ENCODE measurements at places on chromosomes 16 and 17.

- peak; percentile 48 for DNase-seq
Observed at GRCh38 chr16:1378804-1379303, 27.1 kb downstream of the GNPTG start.

DNA sequence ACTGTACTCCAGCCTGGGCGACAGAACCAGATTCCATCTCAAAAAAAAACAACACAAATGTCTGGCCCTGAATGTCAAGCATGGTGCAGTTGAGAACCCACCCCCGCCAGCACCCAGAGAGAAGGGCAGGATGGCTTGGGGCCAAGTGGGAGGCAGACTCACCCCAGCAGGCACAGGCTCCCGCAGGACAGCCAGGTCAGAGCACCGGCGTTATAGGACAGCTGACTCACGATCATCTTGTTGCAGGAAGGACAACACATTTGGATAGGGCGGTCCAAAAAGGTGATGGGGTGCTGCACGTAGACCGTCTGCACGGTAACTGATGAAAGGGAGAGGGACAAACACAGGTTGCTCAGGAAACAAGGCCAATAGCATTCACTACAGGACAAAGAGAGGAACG lies 33.3 kb downstream of the LITAF start:
- no peak for DNase-seq

- no peak for DNase-seq
Observed at GRCh38 chr16:24667244-24667764, 62.1 kb upstream of the TNRC6A start.

GRCh38 chr17:50056961-50057330 lies 1.0 kb downstream of the ITGA3 start:
- DNase-seq: no peak

DNA sequence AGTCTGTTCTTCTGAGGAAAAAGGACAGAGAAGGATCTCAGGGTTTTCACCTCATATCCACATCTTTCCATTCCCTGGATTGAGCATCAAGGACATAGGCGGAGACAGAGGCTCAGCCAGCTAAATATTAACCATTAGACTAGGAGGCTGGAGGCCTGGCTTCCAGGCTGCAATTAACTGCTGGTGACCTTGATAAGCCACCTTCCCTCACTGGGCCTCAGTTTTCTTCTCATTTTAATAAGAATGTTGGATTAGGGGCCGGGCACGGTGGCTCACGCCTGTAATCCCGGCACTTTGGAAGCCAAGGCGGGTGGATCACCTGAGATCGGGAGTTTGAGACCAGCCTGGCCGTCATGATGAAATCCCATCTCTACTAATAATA lies 25.6 kb upstream of the CNOT1 start:
- no peak for DNase-seq

GRCh38 chr17:72126575-72127486 lies 6.0 kb downstream of the SOX9 start:
- DNase-seq: no peak

All from stimulated activated CD8-positive, alpha-beta memory T cell treated with anti-CD3 and anti-CD28 coated beads, Interleukin-7, amount 100 ng/mL, for 24 hours (primary cell).